Lung microvascular endothelial cell (primary cell): ENCODE measurements at places on chromosomes 5 and 9.

DNA sequence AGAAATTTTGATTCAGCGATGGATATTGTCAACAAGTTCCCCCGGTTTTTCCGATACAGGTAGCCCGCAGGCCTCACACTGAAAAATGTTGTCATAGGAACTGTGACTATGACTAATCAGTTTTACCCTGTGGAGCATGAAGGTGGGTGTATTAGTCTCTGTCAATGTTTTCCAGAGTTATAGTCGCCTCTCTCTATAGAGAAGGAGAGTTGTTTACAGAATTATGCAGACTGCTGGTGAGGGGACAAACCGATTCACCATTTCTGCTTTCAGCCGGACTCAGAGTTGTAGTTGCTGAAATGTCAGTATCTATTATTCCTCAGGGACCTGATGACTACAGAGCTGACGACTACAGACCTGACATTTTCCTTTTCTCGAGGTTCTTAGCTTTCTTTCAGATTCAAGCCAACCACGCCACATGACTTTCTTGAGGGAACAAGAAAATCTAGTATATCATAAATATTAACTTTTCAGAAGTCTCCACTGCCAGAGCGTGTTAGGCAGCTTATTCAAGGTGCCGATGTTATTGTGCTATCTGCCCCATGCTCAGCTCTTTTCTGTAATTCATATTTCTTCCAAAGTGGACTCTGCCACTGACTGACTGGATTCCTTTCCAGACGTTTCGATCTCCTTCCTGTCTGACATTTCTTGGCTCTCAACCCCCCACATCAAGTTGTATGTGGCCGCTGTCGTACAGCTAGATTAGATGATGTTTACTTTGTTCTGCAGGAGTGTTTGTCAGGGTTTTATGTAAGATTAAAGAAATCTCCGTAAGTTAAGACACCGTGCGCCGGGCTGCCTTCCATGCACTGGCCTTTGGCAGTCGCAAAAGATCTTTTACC lies 178.1 kb downstream of the FGF1 start:
- no peak for DNase-seq

DNA sequence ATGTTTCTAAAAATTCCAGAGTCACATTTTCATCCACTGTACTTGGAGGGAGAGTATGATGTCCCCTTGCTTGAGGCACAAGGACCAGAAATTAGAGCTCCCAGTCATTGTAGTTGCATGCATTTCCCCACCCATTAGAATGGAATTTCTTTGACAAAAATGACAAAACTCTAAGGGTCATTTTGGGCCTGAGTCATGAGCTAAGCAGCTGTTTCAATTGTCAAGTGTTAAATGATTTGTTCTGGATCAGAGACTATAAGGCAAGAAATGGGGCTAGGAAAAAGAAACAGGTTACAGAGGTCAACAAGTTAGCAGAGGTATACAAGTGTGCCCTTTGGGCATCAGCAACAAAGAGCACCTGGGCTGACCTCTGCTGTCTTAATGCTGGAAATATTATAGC lies 131.2 kb upstream of the IQGAP2 start:
- no peak for DNase-seq

GRCh38 chr5:83590966-83591365 lies 119.4 kb downstream of the VCAN start:
- no peak for DNase-seq

DNA sequence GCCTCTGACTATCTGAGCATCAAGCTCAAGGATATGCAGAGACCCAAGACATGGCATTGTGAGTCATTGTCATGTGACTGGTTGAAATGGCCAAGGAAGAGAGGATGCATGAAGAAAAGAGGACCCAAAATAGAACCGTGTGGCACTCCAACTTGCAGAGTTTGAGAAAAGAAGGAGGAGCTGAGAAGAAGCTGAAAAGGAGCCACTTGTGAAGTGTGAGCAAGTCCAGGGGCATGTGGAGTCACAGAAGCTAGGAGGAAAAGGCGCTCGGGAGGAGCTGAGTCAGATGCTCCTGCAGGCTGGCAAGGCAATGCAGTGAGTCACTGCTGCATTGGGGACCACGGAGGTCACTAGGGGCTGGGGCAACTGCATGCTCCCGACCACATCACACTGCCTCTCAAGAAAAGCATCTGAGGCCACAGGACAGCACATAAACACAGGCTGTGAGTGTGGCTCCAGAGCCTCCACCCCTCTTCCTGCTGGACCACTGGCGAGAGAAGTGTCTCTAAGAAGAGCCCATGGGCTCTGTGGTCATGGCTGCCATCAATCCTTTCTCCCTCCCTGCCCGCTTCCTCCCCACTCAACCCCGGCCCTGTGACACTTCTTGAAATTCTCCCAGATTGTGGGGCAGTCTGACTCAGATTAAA lies 197.6 kb downstream of the DRD1 start:
- no peak for DNase-seq

DNA sequence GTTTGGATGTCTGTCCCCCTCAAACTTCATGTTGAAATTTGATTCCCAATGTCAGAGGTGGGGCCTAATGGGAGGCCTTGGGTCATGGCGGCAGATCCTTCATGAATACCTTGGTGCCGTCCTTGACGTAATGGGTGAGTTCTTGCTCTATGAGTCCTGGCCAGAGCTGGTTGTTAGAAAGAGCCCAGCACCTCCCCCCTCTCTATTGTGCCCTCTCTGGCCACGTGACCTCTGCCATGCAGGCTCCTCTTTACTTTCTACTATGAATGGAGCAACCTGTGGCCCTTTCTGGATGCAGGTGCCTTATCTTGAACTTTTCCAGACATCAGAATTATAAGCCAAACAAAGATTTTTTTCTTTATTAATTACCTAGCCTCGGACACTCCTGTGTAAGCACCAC lies 40.7 kb downstream of the FNBP1 start:
- DNase-seq = no peak
